Stimulated activated CD8-positive, alpha-beta memory T cell treated with anti-CD3 and anti-CD28 coated beads, Interleukin-15, amount 100 ng/mL, for 4 hours (primary cell): ENCODE measurements at places on chromosomes 6 and 20.

DNA sequence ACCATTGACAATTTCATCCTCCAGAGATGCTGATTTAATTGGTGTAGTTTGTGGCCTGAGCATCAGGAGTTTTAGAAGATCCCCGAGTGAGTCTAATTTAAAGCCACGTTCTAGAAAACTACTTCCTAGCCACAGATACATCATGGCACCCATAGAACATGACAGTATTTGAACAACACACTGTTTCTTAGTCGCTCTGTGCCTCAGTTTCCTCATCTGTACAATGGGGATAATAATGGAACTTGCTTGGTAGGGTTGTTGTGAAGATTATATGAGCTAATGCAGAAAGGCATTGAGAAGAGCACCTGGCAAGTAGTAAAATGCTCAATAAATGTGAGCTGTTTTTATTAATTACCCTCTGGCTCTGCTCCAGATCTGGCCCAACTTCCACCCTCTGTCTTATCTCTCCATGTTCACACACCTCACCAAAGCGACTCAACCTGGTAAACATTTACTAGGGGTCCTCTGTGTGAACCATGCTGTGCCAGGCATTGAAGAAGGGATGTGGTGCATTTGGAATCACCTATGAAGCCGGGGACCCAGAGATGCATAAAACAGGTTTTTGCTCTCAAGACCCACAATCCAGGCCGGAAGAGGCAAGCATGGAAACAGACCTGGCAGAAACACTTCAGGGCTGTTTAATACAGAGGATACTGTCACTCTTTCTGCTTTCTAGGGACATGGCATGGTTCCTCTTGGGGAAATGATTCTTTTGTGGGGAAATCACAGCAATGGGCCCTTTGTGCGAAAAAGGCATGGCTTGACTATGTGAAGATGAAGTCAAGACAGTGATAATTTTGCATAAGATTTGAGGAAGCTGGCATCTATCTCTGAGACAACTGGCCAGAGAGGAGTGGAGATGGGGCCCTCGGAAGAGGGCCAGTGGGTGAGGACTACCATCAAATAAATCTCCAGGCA is 16.2 kb upstream of the MRPS18A start:
- no peak for DNase-seq

GRCh38 chr20:6595704-6596103 is 171.8 kb upstream of the BMP2 start:
- DNase-seq = no peak

DNA sequence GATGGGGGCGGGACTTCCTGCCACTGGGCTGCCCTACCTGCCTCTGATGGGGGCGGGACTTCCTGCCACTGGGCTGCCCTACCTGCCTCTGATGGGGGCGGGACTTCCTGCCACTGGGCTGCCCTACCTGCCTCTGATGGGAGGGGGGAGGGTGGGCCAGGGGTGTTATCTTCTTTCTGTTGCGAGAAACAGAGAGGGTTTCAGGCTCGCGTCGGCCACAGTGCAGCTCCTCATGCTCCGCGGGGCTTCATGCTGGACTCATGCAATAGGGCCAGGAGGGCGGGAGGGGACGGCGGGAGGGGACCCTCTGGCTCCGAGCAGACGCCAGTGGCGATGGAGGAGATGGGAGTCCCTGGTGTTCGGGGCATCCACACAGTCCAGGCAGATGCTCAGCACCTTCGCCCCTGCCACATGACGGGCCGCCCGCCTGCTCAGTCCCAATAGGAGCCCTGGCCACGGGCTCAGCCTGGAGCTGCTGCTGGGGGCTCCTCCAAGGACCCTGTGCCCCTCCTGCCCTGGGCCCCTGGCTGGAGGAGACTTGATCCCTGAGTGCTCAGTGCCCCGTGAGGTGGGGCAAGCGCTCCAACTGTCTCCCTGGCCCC is 48.8 kb upstream of the CHRNA4 start:
- DNase-seq = no peak

DNA sequence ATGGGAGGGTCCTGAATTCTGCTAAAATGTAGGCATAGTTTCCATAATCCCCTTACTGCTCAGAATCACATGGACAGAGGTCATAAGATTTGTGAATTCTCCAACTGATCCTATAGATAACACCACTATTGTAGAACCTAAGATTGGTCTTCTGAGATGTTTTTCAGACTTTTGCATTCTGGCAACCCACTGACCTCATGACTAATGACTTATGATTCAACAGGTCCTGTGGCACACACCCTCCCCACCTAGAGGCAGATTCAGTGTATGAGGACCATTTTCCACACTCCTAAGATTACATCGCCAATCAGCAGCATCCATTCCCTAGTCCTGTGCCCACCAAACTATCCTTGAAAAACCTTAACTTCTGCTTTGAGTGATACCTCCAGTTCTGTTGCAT is 207.2 kb downstream of the BTBD9 start:
- no peak for DNase-seq

DNA sequence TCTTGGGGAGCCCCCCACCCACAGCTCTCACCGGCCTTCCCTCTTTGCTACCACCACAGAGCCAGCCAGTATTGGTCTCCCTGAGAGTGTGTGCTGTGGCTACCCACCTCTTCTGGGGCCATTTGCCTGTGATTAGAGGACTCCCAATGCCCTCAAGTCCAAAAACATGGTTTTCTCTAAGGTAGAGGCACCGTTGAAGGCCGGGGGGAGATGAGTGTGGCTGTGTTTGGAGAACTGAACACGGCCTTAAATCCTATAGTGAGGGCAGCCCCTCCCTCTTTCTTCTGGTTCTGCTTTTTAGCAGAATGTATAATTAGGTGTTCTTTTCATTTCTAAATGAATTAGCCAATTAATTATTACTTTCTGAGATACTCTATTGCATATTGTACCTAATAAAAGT is 2.5 kb downstream of the CCR6 start:
- no peak for DNase-seq

DNA sequence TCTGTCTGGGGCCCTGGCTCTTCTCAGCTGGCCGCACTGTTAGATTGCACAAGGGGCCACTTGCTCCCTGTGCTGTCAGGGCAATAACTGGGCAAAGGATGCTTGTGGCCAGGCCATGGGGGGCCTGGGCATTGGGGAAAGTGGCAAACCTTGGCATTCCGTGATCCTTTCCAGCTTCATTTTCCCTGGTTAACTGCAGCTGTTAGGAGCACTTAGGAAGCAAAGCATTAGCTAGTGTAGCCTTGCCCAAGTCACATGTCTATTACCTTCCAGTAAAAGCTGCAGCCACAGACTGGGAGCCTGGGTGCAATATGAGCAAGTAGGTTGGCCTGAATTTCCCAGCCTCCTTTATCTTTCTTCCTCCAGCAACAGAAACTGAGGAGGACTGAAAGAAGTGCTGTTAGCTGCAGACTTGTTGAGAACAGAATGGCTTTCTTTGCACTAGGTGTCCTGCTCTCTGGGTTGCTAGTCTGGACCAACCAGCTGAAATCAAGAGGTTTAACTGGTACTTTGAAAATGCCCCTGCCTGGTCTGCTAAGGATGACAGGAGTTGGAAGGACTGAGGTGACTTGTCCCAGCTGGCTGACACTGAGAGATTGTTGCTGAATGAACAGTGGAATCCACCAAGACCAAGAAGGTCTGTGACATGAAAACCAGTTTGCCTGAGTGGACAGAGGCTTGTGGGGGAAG is 312.3 kb upstream of the SUPT3H start:
- no peak for DNase-seq

GRCh38 chr20:23880417-23880816 is 869 bp upstream of the CST5 start:
- no peak for DNase-seq

- no peak for DNase-seq
These were observed 102.2 kb downstream of the UNC5CL start for GRCh38 chr6:40936818-40937251.

DNA sequence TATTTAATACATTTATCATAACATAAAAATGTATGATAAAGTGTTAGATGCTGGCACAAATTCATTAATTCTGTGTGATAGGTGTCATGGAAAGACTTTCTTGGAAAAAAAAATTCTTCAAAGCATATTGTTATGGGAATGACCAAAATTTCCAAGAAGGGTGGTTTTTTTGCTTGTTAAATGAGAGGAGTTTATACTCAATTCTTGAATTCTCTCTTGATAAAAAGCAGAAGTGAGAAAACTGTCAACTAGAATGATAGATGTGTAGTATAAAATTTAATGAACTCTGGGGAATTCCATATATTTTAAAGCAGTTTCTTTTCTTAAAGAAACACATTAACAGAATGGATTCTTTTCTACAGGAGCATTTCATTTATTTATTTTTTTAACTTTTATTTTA is 62.0 kb upstream of the SNAP91 start:
- no peak for DNase-seq

GRCh38 chr6:162217811-162218493 is 509.6 kb downstream of the PRKN start:
- DNase-seq = no peak
